Lower lobe of right lung (tissue), 2 donors: ENCODE measurements at places on chromosomes 4 and X.

GRCh38 chrX:65406532-65406931, 128.1 kb downstream of the LAS1L start:
- H3K4me1 ChIP-seq = no peaks in the 10 kb centered on the region
- no peaks in the 10 kb centered on the region for H3K27me3 ChIP-seq
- no peak overlapping the region for H3K4me3 ChIP-seq
- no peaks in the 10 kb centered on the region for H3K36me3 ChIP-seq
- H3K27ac ChIP-seq = no peak overlapping the region

DNA sequence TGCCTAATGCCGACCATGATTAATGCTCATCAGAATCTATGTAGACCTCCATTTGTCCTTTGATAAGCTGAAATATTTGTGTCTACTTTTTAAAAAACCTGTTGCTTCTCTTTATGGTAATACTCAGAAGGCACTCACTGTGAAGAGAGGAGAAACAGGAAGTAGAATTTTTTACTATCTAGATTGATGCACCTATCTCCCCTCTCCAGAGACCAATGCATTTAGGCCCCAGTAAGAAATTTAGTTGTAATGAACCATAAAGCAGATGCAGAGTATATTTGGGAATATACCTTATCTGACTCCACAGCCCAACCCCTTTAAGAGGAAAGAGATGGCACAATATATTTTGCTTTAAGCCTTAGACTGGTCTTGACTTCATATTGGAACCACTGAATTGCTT, 11.1 kb downstream of the TBL1X start:
- H3K27ac ChIP-seq = no peak overlapping the region
- H3K4me3 ChIP-seq = no peak overlapping the region
- no peaks in the 10 kb centered on the region for H3K36me3 ChIP-seq
- H3K4me1 ChIP-seq = no peaks in the 10 kb centered on the region

DNA sequence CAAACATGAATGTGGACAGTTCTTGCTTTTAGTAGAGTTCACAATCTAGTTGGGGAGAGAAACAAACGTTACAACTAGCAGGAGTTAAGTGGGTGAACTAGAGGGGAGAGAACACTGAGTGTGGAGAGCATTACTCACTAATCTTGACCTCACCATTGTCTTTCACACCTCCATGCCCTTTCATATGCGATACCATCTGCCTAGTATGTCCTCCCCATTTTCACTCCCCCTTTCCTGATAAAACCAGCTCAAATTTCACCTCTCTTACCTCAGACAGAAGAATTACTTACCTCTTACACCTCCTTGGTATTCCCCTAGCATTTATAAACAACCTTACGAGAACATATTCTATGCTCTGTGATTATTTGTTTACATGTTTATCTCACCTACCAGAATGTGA, 53.6 kb downstream of the LAS1L start:
- no peaks in the 10 kb centered on the region for H3K4me1 ChIP-seq
- no peak overlapping the region for H3K27ac ChIP-seq
- H3K4me3 ChIP-seq = no peak overlapping the region
- H3K27me3 ChIP-seq = no peaks in the 10 kb centered on the region

DNA sequence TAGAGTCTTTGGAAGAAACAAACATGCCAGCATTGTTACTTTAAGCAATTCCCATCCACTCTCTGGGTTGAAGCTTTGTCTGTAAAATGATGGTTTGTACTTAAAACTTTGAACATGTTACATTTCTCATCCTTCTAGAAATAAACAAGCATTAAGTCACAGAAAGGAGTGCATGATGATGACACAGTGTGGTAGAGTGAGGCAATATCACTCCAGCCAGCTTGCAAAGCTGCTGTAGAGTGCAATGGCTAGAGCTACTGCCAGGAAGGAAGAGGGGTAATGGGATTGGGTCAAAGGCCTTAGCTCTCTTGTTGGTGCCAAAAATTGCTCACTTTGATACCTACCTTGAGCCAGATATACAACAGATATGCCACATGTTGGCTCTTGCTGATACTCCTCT, 12.3 kb upstream of the ENOX2 start:
- no peak overlapping the region for H3K4me3 ChIP-seq
- H3K4me1 ChIP-seq = no peaks in the 10 kb centered on the region
- no peak for DNase-seq
- H3K27ac ChIP-seq = no peak overlapping the region
- no peaks in the 10 kb centered on the region for H3K36me3 ChIP-seq

- no peak overlapping the region for H3K27ac ChIP-seq
- H3K27me3 ChIP-seq = no peaks in the 10 kb centered on the region
- H3K4me3 ChIP-seq = no peak overlapping the region
Observed at GRCh38 chr4:71473541-71474240, 134.9 kb downstream of the SLC4A4 start.

GRCh38 chr4:185464183-185464582, 7.3 kb downstream of the CCDC110 start:
- H3K27me3 ChIP-seq = no peaks in the 10 kb centered on the region
- no peaks in the 10 kb centered on the region for H3K4me1 ChIP-seq
- no peak overlapping the region for H3K27ac ChIP-seq
- H3K4me3 ChIP-seq = no peak overlapping the region

DNA sequence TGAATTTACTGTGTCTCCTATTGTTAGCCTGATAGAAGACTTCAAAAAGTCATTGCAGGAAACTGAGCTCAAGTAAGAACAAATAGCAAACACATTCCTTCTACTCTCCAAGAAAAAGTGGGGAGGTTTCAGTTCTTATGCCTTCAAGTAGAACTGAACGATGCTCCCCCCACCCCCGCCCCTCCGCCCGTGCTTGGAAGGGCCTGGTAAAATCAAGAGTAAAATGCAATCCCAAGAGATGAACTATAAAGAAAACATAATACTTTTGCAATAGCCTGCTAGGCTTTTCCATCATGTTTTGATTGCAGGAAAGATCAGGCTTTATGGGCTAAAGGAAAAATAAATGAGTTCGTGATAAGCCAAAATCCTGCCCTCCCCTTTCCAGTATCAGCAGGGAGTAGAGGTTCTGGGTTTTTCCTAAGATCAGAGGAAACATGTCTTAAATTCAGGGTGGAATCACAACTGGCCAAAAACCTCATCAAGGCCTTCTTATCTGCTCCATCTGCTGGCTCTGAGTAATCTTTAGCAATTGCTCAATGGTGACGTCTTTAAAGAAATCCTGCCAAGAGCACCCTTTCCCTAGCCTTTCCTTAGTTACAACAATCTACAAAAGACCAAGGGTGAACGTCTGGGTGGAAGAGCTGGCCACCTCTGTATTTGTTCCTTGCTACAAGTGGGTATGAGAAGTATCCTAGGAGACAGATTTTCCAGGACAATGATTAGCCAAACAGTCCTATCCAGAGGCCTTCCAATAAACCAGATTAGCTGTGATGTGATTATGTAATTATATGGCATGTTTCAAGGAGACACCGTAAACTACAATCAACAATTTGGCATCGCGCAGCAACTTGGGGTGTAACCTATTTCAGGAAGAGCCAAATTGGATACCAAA, 66.3 kb upstream of the FAM9C start:
- no peaks in the 10 kb centered on the region for H3K36me3 ChIP-seq
- H3K4me1 ChIP-seq = peaks cover 20% of the 10 kb centered on the region
- no peak overlapping the region for H3K4me3 ChIP-seq
- no peaks in the 10 kb centered on the region for H3K27me3 ChIP-seq

DNA sequence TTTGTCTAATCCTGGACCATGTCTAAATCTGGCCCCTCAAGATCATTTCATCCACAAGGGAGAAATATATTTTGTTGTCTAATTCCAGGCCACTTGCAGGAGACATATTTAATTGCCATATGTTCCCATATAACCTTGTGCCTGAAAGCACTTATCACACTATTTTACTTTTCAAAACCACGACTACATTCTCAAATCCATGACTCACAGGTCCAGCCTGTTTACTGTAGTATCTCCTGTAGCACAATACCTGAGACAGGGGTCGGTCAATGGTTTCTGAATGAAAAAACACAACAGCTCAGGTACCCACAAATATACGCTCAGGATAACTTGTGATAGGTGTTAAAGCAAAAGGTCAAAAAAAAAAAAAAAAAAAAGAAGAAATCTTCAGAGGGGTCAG, 60.9 kb downstream of the SEC24D start:
- H3K36me3 ChIP-seq = peaks cover 3% of the 10 kb centered on the region
- H3K4me3 ChIP-seq = no peak overlapping the region
- no peak overlapping the region for H3K27ac ChIP-seq
- H3K4me1 ChIP-seq = peaks cover 16% of the 10 kb centered on the region
- no peak for DNase-seq

DNA sequence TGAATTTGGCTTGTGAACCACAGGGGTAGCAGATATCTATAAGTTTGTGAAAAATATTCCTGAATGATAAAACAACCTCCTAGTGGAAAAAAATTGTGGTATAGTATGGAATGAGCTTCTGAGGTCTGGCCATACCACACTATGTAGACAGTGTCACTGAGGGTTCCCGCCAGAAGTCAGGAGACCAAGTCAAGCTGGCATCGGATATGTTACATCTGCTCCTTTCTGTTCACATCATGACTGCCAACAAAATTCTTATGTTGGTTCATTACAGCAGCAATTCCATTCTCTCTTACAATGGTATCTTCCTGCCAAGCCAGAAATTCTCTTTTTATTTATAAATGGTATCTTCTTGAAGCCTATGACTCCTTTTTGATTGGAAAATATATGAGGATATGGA, 273.0 kb downstream of the PPP3CA start:
- no peak overlapping the region for H3K4me3 ChIP-seq
- no peak overlapping the region for H3K27ac ChIP-seq
- peaks cover 8% of the 10 kb centered on the region for H3K36me3 ChIP-seq
- H3K27me3 ChIP-seq = no peaks in the 10 kb centered on the region
- H3K4me1 ChIP-seq = peaks cover 5% of the 10 kb centered on the region
